H1 (cell line): ENCODE measurements at places on chromosomes 5 and 9.

DNA sequence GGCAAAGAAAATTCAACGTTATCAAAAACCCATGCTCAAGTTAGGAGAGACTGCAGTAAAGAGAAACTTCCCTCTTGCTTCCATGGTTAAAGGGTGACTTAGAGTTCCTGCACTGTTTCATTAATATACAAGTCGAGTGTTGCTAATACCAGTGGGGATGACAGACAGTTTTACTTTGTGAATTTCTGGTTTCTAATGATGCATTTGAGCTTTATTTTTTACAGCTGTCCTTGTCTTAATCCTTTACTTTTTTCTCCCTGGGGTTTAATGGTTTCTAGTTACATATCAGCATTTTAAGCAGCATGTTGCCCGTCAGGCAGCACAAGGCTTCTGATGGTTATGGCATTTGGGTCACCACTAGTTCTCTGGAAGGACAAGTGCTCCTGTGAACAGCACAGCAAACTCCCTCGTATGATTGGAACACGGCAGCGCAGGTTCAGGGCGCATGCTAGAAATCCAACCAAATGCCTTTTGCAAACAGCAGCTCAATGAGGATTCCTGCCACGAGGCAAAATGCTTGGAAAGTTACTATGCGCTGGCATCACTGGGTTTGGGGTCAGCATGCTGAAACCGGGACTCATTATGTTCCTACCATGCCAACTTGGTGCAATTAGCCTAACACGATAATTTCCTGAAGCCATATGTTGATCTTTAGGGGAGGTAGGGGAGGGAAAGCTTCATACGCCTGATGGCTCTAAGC is 463.8 kb downstream of the BNC2 start:
- no peaks in the 10 kb centered on the region for H3K27me3 ChIP-seq
- no peak overlapping the region for H3K27ac ChIP-seq
- no peak overlapping the region for H3K4me3 ChIP-seq

GRCh38 chr5:2626572-2626971 is 124.9 kb downstream of the IRX2 start:
- H3K27me3 ChIP-seq: no peaks in the 10 kb centered on the region
- no peaks in the 10 kb centered on the region for H3K36me3 ChIP-seq
- H3K27ac ChIP-seq: no peak overlapping the region
- DNase-seq: no peak

- no peaks in the 10 kb centered on the region for H3K36me3 ChIP-seq
- no peaks in the 10 kb centered on the region for H3K4me1 ChIP-seq
- no peaks in the 10 kb centered on the region for H3K27me3 ChIP-seq
- no peak overlapping the region for H3K27ac ChIP-seq
- no peak for DNase-seq
These were observed 21.3 kb downstream of the TRMO start for GRCh38 chr9:97900738-97901565.

GRCh38 chr5:4487581-4487980 is 652.5 kb upstream of the ADAMTS16 start:
- no peaks in the 10 kb centered on the region for H3K4me1 ChIP-seq
- DNase-seq: no peak
- H3K4me3 ChIP-seq: no peak overlapping the region
- no peaks in the 10 kb centered on the region for H3K27me3 ChIP-seq
- no peaks in the 10 kb centered on the region for H3K36me3 ChIP-seq
- no peak overlapping the region for H3K27ac ChIP-seq

- no peak overlapping the region for H3K27ac ChIP-seq
- no peak for DNase-seq
- no peaks in the 10 kb centered on the region for H3K36me3 ChIP-seq
- H3K27me3 ChIP-seq: no peaks in the 10 kb centered on the region
- H3K4me3 ChIP-seq: no peak overlapping the region
These were observed 108.3 kb downstream of the FAM174A start for GRCh38 chr5:100643473-100643872.

- H3K4me1 ChIP-seq: no peaks in the 10 kb centered on the region
- no peak for DNase-seq
- H3K4me3 ChIP-seq: no peak overlapping the region
- H3K27ac ChIP-seq: no peak overlapping the region
These were observed 297.4 kb upstream of the TAS2R1 start for GRCh38 chr5:9927521-9927997.

DNA sequence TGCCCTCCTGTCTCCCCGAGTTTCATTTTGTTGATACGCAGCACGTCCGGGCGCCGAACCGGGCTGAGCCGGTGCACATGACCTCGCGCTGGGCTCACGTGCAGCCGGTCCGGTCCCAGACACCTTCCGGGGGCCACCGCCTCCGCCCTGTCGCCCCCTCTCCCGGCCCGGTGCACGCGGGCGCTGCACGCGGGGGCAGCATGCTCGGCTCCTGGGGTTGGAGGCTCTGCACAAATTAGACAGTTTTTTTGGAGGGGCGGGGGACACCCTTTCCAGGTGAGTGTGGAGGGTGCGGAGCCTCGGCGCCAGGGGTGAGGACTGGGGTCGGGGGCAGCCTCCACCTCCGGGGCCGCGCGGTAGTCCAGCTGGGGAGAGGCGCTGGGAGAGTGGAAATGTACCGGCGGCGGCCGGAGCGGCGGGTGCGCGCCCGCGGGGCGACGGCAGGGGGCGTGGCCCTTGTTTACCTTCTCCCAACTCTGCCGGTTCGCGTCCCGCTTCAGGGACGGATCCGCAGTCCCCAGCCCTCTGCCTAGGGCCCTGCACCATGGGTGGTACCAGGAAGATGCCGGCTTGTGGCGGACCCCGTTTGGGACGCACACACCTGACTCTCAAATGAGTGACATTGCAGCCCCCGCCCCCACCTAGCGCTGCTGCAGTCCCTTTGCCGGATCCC is 1.1 kb downstream of the JADE2 start:
- H3K4me3 ChIP-seq: peak overlapping the region; percentile 85
- H3K27me3 ChIP-seq: no peaks in the 10 kb centered on the region
- peaks cover 24% of the 10 kb centered on the region for H3K4me1 ChIP-seq
- no peak for DNase-seq
- H3K36me3 ChIP-seq: no peaks in the 10 kb centered on the region

DNA sequence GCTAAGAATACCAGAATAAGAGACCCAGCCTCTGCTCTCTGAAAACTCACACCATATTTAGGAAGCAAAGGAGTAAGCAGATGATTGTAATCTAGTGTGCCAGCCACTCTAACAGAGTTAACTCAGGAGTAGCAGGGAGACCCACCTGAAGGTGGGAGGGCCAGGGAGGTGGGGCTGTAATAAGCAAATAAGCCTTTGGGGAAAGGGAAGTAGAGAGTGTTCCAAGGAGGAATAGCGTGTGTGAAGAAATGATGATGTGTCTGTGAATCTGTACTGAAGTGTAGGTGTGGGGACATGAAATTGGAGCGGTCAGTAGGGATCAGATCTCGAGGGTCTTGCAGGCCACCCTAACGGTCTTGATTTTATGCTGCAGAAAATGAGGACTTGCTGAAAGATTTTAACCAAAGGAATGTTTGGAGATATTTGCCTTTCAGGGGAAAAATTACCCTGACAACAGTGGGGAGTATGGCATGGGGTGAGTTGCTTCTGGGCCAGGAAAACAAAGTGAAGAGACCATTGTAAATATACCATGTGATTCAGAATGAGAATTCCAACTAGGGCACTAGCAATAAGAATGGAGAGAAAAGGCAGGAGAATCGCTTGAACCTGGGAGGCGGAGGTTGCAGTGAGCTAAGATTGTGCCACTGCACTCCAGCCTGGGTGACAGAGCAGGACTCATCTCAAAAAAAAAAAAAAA is 44.1 kb upstream of the FSD1L start:
- no peak for DNase-seq
- no peaks in the 10 kb centered on the region for H3K36me3 ChIP-seq
- H3K27me3 ChIP-seq: no peaks in the 10 kb centered on the region
- H3K27ac ChIP-seq: peak overlapping the region; percentile 76
- no peak overlapping the region for H3K4me3 ChIP-seq

GRCh38 chr5:142032747-142033631 is 20.2 kb upstream of the GNPDA1 start:
- no peaks in the 10 kb centered on the region for H3K4me1 ChIP-seq
- H3K27me3 ChIP-seq: no peaks in the 10 kb centered on the region
- DNase-seq: peak; percentile 34
- no peak overlapping the region for H3K4me3 ChIP-seq

DNA sequence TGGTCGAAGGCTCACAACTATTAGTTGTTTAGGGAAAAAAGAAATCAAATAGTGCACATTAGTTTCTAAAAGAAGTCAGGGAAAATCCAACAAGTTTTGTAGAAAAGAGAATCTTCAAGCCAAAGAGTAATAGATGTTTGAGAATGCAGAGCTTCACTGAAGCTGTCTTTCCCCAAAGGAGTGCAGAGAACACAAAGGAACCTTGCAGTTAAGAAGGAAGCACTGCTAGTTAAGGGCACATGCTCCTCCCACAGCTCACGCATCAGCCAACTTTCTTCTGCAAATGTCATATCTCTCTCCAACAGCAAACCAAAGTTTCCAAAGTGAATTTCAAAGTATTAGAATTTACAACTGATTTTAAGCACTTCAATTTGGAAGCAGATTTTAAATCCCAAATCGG is 116.4 kb upstream of the FST start:
- H3K27me3 ChIP-seq: no peaks in the 10 kb centered on the region
- no peaks in the 10 kb centered on the region for H3K4me1 ChIP-seq
- H3K27ac ChIP-seq: no peak overlapping the region
- no peaks in the 10 kb centered on the region for H3K36me3 ChIP-seq
- no peak overlapping the region for H3K4me3 ChIP-seq

DNA sequence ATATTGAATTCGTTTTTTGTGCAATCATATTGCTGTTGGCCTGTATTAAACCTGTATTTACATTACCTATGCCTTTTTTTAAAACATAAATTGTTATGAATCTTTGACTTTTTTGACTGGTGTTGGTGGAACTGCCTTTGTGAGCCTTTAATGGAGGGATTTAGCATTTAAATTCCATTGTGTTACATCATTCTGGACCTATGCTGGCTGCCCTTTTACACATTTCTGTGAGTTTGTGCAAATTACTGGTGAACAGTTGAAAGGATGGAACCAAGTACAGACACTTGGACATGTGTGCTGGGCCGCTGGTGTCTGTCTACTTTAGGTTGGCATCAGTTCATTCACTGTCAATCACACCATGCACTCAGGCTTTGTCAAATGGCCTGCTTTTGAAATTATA is 3.4 kb downstream of the SNX18 start:
- no peak overlapping the region for H3K27ac ChIP-seq
- no peak for DNase-seq
- H3K4me1 ChIP-seq: peaks cover 16% of the 10 kb centered on the region
- H3K36me3 ChIP-seq: peaks cover 3% of the 10 kb centered on the region; the same call in 1 of the 2 replicates
- no peak overlapping the region; the same call in 1 of the 2 replicates for H3K4me3 ChIP-seq

- DNase-seq: no peak
- H3K4me1 ChIP-seq: peaks cover 33% of the 10 kb centered on the region
- 0 out of 2 replicates have a peak, but pooled peaks cover 2% of the 10 kb centered on the region for H3K27me3 ChIP-seq
These were observed at the start of gene SMIM33 for GRCh38 chr5:139470821-139471300. Gene SMIM33, plus strand, starts transcription at chr5:139471004. Its CDS starts 118 bp downstream, at chr5:139471122.

DNA sequence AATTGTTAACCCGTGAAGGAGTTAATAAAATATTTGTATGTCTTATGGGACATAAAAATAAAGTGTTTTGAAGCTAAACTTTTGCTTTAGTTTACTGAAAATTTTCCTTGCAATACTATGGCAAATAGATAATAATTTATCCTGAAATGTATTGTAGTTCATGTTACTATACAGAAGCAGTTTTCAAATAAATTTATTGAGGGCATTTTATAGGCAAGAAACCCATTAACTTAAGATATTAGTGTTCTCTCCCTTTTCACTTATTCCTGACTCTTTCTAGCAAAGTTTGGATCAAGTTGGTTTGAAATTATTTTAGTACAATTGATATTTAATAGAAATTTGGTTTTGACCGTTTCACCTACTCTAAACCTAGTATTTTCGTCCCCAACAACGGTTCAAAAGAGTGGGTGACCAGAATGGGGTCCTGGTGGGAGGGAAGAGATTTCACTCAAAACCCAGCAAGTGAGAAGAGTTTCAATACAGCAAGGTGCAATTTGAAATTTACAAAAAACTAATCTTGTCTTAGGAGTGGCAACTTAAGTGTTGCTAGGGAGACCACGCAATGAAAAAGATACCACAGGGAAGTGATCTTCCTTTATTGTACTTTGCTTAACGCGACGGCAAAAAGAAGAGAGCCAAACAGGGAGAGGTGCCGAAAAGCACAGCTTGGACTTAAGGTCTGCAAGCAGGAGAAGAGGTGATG is 28.4 kb downstream of the NR2F1 start:
- no peak overlapping the region for H3K27ac ChIP-seq

DNA sequence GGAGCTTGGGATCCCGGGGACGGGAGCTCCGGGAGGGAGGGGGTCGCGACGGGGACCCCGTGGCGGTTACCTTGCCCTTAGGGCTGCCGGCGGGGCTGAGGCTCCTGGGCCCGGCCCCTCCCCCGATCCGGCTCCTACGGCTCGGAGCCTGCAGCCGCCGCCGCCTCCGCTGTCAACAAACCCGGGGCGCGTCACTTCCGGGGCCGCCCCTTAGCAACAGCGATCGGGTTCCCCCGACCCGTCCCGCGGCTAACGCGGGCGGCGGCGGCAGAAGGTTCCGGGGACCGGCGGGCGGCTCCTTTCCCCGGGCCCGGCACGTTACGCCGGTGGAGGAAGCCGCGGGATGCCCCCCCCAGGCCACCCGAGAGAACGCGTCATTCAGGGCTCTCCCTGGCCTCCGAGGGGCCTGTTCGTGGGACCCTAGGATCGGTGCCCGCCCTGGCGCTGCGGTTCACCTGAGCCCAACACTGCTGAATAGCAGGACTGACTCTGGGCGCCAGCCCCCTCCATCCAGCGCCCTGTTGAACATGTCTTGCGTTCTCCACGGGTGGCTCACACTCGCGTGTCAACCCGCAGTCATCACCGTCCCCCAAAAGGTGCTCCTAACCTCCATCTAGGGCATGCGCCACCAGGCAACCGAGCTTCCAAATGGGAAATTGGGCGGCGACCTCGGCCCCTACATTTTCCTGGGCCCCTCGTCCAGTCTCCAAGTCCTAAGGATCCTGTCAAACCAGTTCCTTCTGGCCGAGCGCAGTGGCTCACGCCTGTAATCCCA is at the start of gene ZER1:
ZER1 (minus strand) TSS at position 183 of the 775 bp plus-strand sequence. CDS start 16,362 bp downstream, outside the sequence.
- no peaks in the 10 kb centered on the region for H3K27me3 ChIP-seq
- H3K4me3 ChIP-seq: peak within 1 kb of the TSS; percentile 89

DNA sequence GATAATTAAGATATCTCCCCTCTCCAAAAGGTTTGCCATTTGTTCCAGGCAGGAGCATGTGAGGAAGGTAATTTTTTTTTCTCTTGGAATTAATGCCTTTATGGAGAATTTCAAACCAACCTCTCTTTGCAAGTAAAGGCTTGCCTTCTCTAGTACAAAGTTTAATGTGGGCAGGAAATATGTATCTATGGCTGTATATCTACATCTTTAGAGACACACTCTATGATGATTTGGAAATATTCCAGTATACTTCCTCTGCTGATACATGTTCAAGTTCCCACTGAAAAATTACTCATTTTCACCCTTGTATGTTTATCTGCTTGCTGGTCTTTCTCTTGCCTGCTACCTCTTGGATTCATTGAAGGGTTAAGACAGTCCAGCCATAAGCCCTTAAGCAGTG is 83.5 kb upstream of the SEMA6A start:
- H3K36me3 ChIP-seq: no peaks in the 10 kb centered on the region
- no peak overlapping the region for H3K4me3 ChIP-seq
- no peak overlapping the region for H3K27ac ChIP-seq
- no peak for DNase-seq
- H3K4me1 ChIP-seq: peaks cover 5% of the 10 kb centered on the region; the same call in 1 of the 2 replicates
- no peaks in the 10 kb centered on the region for H3K27me3 ChIP-seq

- no peak for DNase-seq
- no peak overlapping the region for H3K4me3 ChIP-seq
- H3K36me3 ChIP-seq: no peaks in the 10 kb centered on the region
- no peaks in the 10 kb centered on the region for H3K27me3 ChIP-seq
- H3K4me1 ChIP-seq: no peaks in the 10 kb centered on the region
These were observed 107.8 kb upstream of the NEK6 start for GRCh38 chr9:124149992-124150391.
